ENCODE measurements at places on chromosomes 2 and 18.

DNA sequence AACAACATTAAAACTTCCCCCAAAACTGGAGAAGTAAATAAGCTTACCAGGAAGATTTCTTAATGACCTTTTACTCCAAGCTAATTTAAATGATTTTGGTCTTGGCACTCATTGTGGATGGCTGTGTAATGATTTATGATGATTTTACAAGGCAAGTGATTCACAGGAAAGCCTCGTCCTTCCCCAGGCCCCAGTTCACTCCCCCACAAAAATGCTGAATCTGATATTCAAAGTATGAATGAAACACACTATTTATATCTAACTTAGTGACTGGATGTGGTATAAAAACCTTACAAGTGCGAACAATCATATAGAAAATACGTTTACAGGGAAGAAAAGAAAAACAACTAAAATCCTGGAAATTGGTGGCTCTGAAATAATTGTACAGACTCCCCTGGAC, 49.8 kb downstream of the ZNF516 start:
- DNase-seq = peak; percentile 44

DNA sequence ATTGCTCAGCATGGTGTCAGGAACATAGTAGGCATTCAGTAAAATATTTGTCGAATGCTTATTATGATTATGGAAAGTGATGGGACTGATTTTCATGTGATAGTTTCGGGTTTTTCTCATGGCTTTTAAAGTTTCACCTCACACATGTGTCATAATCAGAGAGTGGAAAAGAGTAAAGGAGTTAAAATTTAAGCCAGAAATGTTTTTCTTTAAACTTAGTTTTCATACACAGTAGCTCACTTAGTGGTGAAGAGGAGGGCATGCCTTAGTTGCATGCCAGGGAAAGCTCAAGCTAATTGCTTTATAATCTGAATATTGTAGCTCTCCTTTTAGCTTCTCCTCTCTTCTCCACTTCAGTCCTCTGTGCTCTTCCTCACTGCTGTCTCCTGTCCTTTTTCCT, 38.0 kb downstream of the EHBP1 start:
- no peak for DNase-seq

- peak; percentile 87 for DNase-seq
These were observed 17.4 kb upstream of the HAAO start for GRCh38 chr2:42809819-42810120.

- no peak for DNase-seq
These were observed 144.3 kb upstream of the MAP3K20 start for GRCh38 chr2:172931256-172931894.

DNA sequence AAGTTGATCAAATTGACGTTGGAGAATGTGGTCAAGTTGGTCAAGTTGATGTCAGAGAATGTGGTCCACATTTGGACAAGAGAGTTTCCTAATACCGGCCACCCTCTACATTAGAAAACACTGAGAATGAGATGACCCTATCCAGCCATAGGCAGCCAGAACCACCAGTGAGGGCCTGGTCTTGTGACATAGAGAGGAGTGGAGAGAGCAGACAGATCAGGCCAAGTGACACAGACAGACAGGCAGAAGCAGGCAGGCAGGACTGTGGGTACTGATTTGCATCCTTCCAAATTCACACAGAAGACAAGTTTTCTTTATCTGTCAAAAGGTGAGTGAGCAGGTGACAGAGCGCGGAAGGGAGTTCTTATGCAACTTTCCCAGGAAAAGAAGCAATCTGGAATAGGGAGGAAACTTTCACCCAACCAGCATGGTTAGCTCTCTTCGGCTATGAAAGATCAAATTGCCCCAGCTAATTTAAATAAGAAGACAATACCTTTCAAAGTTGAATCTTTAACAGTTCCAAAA, 109.1 kb upstream of the PID1 start:
- DNase-seq = no peak

DNA sequence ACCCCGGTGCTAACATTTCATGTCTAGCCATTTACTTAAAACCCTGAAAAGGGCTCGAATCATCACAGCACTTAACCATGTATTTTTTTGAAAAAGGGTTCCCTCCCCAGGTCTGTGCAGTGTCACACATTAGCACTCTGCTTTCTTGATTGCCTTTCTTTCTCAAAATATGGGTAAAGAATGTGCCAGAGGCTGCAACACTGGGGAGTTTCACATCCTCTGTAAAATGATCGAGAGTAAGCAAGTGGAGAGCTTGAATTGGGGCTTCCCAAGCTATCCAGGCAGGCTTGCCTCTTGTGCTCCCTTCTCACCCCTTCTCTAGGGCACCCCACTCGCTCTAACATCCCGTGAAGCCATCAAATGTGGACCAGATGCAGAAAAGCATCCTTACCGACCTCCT, 177.0 kb upstream of the CCDC68 start:
- DNase-seq = no peak

- DNase-seq = no peak
These were observed 241.8 kb upstream of the MGAT5 start for GRCh38 chr2:134011936-134012586.

DNA sequence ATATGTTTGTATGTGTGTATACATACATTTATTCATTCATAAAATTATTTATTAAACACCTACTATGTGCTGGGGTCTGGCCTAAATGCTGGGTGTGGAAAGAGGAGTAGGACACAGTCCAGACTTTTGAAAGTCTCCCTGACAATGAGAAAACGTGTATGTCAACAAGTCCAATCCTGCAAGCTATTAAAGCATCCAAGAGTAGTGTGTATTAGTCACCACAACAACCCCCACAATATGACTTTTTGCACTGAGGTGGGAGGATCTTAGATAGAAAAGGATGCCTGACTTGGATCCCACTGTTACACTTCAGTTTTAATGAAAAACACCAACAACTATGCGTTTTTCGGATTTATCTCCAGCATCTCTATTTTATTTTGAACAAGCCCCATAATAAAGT, 446.4 kb downstream of the EPHA4 start:
- no peak for DNase-seq

- DNase-seq = no peak
These were observed 28.7 kb upstream of the SLC8A1 start for GRCh38 chr2:40480596-40480995.

- DNase-seq = peak; percentile 47
These were observed 17.8 kb downstream of the MAPRE3 start for GRCh38 chr2:26988058-26988860.

- no peak for DNase-seq
These were observed 6.9 kb downstream of the OXER1 start for GRCh38 chr2:42756966-42757513.

GRCh38 chr2:165251366-165251765, 12.2 kb downstream of the SCN2A start:
- DNase-seq = no peak

- DNase-seq = peak; percentile 77
These were observed 49.2 kb upstream of the UGP2 start for GRCh38 chr2:63792530-63792929.

DNA sequence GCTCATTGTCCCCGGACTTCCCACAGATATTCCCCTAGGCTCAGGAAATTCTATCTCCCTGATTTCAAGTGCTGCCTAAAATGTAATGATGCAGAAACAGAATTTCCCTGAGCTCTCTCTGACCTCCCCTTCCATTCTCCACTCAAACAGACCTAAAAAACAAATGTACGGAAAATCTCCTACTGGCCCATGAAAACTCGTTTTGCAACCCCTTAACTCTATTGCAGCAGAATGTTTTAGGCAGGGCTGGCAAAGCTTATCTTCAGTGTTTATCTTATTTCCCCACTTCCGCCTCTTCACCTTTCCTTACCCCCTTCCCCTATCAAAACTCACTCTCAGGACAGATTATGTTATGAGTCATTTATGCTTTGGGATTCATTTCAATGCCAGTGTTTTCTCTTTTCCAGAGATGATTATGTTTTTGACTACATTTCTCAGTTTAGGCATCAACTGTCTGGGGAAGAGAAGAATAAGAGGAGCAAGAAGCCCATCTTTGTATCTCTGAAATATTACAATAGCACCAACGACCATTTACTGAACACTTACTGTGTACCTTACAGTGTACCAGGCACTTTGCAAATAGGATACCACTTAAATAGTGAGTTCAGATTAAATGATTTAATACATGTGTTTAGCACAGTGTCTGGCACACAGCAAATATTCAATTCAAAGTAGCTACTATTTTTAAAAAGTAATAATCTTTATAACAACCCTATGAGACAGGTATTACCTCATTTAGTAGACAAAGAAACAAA, 53.9 kb upstream of the STPG4 start:
- DNase-seq = no peak

DNA sequence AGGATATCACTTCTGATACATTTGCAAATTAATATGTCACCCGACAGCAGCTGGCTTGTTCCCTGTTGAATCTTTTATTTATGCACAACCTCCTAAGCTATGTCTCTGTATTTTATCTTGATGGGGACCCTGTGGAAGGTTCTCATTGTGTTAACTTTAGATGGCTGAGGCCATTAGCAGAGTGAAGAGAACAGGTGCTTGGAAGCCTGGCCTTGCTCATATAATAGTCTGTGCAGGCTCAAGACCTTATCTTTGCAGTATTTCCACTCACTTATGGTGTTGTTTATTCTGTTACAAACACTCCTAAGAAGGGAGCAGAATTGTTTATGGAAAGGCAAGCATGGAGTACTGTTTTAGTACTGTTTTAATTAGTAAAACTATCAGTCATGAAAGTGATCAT, 107.6 kb downstream of the SETBP1 start:
- DNase-seq = no peak

DNA sequence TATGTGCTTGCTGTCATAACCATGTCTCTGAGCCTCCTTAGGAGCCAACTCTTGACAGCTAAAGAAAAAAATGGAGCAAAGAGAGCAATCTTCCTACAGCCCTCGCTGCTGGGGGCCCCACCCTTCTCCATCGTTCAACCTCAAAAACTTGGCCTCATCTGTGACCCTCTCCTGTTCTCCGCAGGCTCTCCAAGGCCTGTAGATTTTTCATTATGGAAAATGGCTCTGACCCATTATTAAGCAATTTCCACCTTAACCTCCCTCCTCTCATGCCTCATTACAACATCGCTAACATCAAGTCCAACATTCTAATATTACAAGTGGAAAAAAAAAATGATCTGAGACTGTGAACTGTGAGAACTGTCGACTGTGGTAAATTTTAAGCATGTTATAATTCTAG, 98.7 kb downstream of the SLC8A1 start:
- no peak for DNase-seq

All from RKO (cell line).